ENCODE measurements at places on chromosomes 13 and 19.

- no peak for DNase-seq
These were observed 45.8 kb downstream of the TNFSF13B start for GRCh38 chr13:108315273-108315672.

DNA sequence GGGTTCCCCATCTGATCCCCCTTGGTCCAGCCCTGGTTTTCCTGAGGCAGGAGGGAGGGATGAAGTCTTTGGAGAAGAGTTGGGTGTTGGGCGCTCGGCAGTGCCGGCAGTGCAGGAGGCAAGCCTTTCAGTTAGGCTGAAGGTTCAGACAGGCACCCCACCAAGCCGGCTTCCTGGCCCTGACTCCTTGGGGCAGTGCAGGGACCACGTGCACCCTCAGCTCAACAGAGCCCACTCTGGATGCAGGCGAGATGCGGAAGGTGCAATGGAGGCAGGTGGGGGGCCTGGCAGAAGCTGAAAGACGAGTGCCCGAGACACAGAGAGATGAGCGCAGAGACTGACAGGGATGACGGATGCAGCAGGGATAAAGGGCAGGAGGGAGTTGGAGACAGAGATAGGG is 11.1 kb downstream of the MAMSTR start:
- no peak for DNase-seq

GRCh38 chr13:51266642-51267041 is 44.4 kb downstream of the FAM124A start:
- DNase-seq, result no peak

DNA sequence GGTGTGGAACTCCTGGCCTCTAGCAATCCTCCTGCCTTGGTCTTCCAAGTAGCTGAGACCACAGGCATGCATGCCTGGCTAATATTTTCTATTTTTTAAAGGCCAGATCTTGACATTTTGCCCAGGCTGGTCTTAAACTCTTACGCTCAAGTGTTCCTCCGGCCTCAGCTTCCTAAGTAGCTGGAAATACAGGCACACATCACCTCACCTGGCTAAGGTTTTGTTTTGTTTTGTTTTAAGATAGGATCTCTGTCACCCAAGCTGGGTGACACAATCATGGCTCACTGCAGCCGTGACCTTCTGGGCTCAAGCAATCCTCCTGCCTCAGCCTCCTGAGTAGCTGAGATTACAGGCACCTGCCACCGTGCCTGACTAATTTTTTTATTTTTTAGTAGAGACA is 5.5 kb upstream of the RLN3 start:
- DNase-seq, result no peak

DNA sequence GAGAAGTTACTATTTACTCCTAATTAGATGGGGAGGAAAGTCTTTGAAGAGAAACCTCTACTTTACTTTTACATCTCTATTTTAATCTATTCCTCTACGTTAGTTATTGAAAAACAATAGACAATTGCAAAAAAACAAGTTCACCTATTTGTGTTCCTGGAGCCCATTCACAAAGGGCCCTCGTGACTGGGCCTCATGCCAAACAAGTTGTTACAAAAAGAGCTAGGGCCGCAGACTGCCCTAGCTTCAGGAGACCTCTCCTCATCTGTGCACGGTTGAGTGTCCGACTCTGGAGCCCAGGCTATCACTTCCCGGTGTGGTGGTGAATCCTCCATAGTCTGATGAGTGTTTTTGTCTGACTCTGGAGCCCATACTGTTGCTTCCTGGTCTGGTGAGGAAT is 190.9 kb downstream of the ZNF486 start:
- DNase-seq, result no peak

- no peak for DNase-seq
These were observed 379.8 kb downstream of the DLEU7 start for GRCh38 chr13:50463719-50464118.

- DNase-seq, result no peak
These were observed 87.4 kb upstream of the ARHGEF7 start for GRCh38 chr13:111027458-111028439.

DNA sequence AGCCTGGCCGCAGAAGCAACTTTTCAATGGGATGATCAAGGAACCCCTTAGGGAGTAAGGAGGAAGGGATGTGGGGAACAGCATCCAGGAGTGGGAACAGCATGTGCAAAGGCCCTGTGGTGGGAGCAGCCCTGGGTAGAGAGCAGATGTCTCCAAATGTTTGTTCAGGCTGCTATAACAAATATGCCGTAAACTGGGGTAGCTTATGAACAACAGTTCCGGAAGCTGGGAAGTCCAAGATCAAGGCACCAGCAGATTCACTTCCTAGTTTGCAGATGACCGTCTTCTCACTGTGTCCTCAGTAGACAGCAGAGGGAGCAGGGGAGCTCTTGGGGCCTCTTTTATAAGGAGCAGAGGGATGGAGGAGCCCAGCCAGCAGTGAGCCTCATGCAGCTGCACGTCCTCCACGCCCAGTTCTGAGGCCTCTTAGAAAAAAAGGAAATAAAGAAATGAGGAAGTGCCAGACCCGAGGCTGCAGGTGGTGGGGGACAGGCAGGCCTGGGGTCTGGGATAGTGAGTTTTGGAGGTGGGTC is 4.2 kb upstream of the LRRC25 start:
- no peak for DNase-seq

DNA sequence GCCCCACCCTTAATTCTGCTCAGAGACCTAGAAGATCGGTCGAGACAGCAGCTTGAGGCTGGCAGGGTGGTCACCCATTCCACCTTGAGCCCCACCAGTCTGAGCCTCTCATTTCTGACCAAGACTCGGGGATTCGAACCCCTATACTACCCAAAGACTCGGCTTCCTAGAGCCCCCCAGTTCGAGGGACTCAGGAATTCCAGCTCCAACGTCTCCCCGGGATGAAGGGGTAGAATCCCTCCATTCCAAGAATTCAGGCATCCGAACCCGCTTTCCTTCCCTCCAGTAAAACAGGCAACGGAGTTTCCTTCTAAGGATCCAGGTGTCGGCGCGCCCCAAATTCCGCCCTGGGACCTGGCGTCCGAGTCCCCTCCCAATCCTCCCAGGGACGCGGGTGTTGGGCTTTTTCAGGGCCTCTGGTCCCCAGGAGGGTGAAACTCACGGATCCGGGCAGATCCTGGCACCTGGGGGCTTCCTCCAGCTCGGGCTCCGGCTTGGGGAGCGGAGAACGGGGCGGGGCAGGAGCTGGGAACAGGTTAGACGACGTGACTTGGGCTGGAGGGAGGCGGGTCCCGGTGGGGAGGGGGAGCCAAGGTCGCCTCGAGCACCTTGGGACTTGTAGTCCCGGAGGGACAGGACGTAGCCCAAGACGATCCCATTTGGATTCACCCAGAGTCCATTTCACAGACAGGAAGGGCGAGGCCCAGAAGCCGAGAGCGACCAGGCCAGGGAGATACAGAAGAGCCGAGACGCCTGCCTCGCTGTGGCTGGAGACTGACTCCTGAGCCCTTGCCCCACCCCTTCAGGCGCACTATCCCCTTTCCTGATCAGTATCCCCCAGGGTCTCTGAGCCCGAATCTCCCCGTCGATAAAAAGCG is at the start of gene PPP1R13L:
TSS of gene PPP1R13L (minus strand) at position 513 of the 878 bp plus-strand sequence. CDS start 6,751 bp downstream, outside the sequence.
- peak; percentile 52 for DNase-seq

GRCh38 chr13:98580420-98580819 is 3.5 kb upstream of the STK24 start:
- DNase-seq, result no peak

DNA sequence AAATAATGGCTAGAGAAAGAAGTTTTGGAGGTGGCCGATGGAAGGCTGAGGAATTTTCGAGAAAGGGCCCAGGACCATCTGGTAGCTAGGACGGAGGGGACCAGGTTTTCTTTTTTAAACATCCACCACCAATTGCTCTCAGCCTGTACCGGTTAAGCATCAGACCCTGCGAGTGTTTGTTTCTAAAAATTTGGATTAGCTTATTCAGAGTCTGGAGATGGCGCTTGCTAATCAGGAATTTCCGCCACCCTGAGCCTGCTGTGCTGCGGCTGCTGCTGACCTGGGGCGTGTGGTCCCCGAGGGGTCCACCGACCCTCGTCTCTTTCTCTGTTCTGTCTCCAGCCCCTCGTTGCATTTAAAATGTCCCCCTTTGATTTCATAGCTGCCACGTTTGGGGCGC is 2.0 kb downstream of the UHRF1 start:
- DNase-seq, result no peak

DNA sequence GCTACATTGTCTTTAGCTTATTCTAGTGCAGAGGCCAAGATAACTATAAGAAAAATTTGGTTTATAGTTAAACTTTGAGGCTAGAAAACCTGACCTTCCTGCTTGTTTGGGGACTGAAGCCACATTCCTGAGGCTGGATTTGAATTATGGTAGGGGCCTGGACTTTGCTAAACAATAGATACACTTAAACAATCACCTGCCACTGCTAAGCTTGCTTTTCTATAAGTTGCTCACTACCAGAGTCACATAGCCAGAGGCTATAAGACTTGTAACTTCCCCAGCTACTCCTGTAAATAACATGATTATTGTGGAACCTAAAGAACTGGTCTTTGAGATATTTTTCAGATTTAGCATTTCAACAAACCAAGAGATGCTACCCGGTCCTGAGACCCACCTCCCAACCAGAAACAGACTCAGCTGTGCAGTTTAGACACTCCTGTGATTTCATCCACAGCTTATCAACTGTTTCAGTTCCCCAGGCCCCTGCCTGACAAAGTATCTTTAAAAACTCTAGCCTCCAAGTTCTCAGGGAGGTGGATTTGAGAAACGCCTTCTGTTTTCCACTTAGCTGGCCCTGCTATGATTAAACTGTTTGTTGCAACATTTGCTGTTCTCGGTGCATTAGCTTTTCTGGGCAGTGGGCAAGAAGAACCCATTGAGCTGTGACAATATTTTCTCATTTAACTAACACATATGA is 77.7 kb downstream of the MIPEP start:
- DNase-seq, result no peak

DNA sequence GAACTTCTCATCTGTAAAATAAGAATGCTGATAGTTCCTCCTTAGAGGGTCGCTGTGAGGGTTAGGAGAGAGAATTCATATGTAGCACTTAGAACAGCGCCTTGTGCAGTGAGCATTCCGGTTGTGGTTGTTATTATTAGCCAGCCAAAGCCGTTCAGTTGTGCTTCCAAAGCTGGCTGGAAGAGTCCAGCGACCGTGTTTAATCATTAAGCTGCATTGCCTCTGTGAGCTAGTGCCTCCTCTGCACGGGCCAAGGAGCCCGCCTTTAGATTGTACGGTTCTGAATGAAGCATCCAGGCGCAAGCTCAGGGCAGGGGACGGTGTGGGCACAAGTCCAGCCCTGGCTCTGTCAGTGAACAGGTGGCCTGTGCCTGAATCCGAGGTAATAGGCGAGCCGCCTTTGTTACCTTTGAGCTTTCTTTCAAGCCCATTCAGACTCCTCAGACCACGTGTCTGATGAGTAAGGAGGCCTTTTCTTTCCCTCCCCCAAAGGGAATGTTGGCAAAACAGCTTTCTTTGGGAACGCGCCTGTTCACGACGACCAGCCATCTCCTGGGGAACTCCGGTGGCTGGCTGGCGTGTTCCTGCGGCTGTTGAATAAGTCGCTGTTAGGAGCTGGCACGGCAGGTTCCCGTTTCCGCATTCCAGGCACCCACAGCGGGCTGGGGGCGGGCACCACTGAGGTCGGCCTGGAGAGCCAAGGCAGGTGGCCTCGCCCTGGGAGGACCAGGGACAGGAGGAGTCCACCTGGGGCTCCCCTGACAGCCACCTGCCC is 25.1 kb downstream of the SIPA1L3 start:
- DNase-seq, result no peak

DNA sequence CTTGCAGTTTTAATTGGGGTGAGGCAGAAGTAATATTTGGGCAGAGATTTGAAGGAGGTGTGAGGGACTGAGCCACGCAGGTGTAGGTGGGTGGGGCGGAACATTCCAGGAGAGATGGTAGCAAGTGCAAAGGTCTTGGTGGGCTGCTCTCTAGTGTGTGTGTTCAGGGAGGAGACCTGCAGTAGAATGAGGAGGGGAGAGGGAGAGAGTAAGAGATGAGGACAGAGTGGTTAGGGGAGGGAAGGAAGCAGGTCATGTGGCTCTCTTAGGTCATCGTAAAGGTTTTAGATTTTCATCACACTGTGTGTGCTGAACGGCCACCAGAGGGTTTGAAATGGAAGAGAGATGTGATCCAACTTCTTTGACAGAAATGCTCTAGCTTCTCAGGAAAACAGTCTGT is 33.5 kb downstream of the WASF3 start:
- DNase-seq, result no peak

GRCh38 chr13:113744197-113745000 is 14.6 kb upstream of the TMEM255B start:
- no peak for DNase-seq

DNA sequence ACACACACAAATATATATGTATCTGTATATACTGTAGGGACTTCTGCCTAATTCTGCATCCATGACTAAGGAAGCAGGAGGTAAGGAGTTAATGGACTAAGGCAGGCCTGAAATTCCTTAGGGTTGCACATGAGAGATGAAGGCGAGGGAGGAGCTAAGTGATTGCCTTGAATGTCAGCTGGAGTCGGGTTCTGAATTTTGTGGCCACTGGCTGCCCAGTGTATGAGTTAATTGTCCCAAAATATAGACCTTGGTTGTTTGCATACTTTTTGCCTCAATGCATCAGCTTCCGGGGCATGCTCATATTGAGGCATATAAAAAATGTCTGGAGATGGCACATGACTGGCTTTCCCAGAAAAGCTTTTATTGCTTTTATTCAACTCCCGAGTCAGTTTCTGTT is 245.5 kb downstream of the TDRD3 start:
- DNase-seq, result no peak

DNA sequence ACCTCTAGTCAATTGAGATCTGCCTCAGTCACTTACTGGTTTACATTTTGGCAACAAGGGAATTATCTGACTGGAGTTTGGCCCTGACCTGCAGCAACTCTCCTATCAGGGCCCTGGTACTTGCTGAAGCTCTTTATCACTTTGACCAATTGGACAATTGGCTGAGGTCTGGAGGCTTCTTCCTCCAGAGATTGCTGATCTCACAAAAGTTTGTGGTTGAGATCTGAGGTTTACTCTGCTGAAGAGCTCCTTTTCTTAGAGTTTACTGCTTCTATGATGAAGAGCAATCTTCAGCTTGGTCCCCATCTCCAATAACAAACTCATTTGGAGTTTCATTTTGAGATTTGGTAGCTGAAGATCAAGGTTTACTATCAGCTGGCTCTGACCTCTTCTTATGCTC is 276.9 kb upstream of the SGCG start:
- no peak for DNase-seq

DNA sequence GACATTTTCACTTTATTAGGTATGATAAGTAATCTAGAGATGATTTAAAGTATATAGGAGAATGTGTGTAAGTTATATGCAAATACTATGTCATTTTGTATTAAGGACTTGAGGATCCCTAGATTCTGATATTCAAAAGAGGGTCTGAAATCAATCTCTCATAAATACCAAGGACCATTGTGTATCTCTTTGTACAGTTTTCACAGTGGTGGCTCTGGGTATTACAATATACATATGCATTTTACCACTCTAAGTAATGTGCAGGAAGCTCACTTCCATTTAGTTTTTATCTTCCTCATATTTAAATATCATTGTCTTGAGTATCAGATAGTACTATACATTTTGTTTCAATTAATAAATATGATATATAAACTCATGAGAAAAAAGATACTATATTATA is 862.6 kb upstream of the PCDH20 start:
- DNase-seq, result no peak
